ENCODE measurements at places on chromosomes 16 and 17. TPM values are rescaled to one million over a fixed set of nuclear protein-coding genes. Genes with fewer than 3 reads are reported as not detected.
A peak's percentile ranks its signal among the peaks of the same experiment; 100 is the strongest.

- DNase-seq: no peak
- H3K4me1 ChIP-seq: peaks cover under 1% of the 10 kb centered on the region
- no peaks in the 10 kb centered on the region for H3K27me3 ChIP-seq
- no peak overlapping the region for H3K4me3 ChIP-seq
- no peak overlapping the region for H3K27ac ChIP-seq
These were observed 3.8 kb upstream of the RPL23 start for GRCh38 chr17:38857271-38857670.

DNA sequence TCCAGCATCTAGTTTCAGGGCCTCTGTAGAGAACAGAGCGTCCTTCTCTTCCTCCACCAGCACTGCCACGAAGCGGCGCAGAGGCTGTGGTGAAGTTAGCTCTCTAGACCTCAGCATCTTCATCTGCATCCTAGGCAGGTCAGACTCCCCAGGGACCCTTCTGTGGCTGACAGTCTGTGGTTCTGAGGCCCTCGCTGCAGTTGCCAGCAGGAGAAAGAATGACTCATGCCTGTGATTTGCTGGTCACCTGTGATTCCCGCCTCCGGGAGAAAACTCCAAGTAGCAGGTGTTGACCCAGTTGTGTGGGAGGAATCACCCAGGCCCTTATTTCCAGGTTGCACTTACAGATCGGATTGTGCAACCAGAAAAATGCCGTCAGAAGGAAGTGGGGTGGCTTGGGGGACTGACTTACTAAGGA, 117.3 kb upstream of the CACNG5 start:
- H3K27ac ChIP-seq: no peak overlapping the region
- peaks cover 9% of the 10 kb centered on the region for H3K4me1 ChIP-seq
- DNase-seq: no peak
- H3K36me3 ChIP-seq: no peaks in the 10 kb centered on the region

The CYGB gene
- 12.8 TPM for total RNA-seq

The KREMEN2 gene
- not detected for total RNA-seq

GRCh38 chr16:12927591-12927990, 26.2 kb downstream of the SHISA9 start:
- no peak for DNase-seq
- no peak overlapping the region for H3K4me3 ChIP-seq
- no peaks in the 10 kb centered on the region for H3K4me1 ChIP-seq
- H3K27ac ChIP-seq: no peak overlapping the region
- no peaks in the 10 kb centered on the region for H3K36me3 ChIP-seq

DNA sequence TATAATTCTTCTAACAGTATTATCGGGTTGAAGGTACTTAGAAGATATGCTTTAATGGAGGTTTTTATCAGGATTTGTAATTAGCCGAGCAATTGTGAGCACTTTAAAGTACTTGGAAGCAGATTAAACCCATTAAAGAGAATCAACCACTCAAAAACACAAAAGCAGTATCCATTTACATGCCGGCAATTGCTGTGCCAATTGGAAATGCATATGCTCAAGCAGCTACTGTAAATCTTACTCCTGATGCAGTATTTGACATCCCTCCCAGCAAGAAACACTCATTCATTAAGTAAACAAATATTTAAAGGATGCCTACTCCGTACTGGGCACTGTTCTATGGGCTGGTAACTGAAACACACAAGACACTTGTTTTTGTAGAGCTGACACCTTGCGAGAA, 11.4 kb upstream of the CCL1 start:
- H3K27me3 ChIP-seq: no peaks in the 10 kb centered on the region
- no peak for DNase-seq
- no peak overlapping the region for H3K4me3 ChIP-seq
- no peak overlapping the region for H3K27ac ChIP-seq
- H3K36me3 ChIP-seq: no peaks in the 10 kb centered on the region
- H3K4me1 ChIP-seq: no peaks in the 10 kb centered on the region

- H3K27me3 ChIP-seq: no peaks in the 10 kb centered on the region
- no peak overlapping the region for H3K27ac ChIP-seq
- no peaks in the 10 kb centered on the region for H3K36me3 ChIP-seq
- H3K4me1 ChIP-seq: no peaks in the 10 kb centered on the region
- H3K4me3 ChIP-seq: no peak overlapping the region
These were observed 4.1 kb upstream of the PITPNA start for GRCh38 chr17:1566505-1567199.

DNA sequence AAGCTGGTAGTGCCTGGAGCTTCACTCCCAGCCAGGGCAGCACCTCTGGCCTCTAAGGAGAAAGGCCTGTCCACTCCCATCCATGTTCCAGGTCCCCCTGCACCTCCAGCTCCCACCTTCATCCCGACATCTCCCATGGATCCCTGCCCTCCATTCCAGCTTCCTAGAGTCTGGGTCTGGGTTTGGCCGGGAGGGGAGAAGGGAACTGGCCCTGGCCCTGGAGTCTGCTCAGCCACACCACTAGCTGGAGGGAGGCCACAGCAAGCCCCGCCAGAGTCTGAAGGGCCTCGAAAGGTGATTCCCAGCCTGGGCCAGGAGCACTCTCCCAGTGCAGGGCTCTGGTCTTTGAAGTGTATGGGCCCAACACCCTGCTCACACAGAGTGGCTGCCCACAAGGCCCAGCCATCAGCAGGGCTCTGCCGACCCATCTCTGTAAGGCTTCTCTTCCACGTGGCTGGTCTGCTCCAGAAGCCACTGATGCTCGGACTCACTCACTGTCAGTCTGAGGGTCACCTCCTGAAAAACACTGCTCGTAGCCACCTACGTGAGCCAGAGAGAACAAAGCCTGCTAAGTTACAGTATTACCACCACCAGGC, 4.7 kb downstream of the NAT9 start:
- peaks cover 17% of the 10 kb centered on the region for H3K4me1 ChIP-seq
- H3K36me3 ChIP-seq: peaks cover 47% of the 10 kb centered on the region
- H3K27ac ChIP-seq: no peak overlapping the region
- no peak for DNase-seq
- H3K4me3 ChIP-seq: no peak overlapping the region
- no peaks in the 10 kb centered on the region for H3K27me3 ChIP-seq

The KRTAP3-2 gene
- total RNA-seq: not detected

The B3GNT9 gene
- 4.1 TPM for total RNA-seq

GRCh38 chr17:13609941-13610340, 8.2 kb upstream of the HS3ST3A1 start:
- DNase-seq: no peak
- no peak overlapping the region for H3K4me3 ChIP-seq
- no peaks in the 10 kb centered on the region for H3K4me1 ChIP-seq
- H3K36me3 ChIP-seq: no peaks in the 10 kb centered on the region
- no peak overlapping the region for H3K27ac ChIP-seq

DNA sequence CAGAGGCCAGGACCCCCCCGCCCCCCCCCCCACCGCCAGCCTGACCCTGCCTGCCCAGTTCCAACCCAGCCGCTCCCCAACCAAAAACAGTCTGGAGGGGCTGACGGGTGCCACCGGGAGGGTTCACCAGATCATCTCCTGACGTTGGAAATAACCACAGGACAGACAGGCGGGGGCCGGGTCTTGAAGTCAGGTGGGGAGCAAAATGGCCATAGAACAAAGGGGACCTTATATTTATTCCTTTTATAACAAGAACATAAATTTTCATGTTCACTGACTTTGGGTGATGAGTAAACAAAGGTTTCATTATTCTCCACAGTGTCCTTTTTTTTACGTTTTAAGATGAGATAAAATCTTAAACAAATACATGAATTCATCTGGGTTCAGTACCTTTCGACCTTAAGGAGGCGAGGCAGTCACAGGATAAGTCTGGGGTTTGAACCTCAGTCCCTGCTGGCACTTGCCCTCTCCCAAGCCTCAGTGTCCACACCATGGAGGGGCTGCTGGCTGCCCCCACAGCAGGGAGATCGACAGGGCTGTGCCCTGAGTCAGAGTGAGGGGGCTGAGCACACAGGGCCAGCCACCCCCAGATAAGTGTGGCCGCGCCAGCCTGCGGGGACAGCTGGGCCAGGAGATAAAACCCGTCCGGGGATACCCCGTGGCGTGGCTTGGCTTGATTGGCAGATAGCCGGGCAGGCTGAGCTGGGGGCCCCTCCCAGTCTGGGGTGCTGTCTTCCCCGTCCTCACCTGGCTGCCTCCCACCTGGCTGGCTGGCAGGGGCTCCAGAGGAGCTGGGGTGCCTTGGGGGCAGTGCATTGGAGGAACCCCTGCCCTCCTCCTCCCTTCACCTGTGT, 15.0 kb downstream of the SLC7A5 start:
- H3K4me3 ChIP-seq: peak overlapping the region; percentile 69
- no peaks in the 10 kb centered on the region for H3K27me3 ChIP-seq
- peak overlapping the region; percentile 96 for H3K27ac ChIP-seq
- DNase-seq: no peak
- H3K36me3 ChIP-seq: no peaks in the 10 kb centered on the region

The ZNF750 gene
- 6.3 TPM for total RNA-seq

DNA sequence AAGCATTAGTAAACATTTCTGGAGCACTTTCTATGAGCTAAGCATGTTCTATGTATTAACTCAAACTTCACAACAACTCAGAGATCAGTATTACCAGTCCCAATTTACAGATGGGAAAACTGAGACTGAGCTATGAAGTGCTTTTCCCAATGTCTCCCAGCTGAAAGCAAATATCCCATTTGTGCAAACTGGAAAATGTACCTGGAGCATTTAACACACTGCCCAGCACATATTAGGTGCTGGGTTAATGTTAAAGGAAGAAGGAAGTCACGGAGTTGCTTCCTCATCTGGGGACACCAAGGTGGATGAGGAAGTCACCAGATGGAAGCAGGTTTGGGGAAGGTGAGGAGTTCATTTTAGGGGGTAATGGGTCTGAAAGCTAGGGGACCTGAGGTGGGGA, 66.1 kb downstream of the ABCC6 start:
- no peak for DNase-seq
- no peak overlapping the region for H3K4me3 ChIP-seq
- no peaks in the 10 kb centered on the region for H3K27me3 ChIP-seq
- H3K36me3 ChIP-seq: no peaks in the 10 kb centered on the region

DNA sequence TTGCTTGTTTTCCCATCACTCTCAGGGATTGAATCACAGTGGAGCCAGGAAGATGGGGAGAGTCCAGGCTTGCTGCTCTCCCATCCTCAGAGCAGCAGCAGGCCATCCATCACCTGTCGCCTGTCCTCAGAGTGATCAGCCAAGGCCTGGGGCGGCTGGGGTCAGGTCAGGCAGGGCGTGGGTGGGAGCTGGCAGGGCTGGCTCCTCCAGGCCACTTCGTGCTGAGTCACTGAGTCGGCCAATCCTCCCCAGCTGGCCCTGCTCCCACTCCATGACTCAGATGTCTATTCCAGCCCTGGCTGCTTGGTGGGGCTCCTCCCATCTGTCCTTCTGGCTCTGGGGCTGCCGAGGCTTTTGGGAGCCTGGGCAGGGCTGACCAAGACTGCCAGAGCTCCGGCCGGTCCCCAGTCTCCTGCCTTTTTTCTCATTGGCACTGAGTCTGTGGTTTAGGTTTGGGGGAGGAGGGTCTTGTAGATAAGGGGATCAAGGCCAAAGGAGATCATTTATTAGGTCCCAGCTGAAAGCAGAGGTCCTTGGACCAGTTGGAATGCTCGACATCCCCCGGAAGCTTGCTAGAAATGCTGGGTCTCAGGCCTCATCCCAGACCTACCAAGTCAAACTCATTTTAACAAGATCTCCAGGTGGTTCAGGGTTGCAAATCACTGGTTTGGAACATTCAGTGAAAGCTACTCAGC, 72.7 kb downstream of the ABCC1 start:
- peak; percentile 99 for DNase-seq
- peaks cover 45% of the 10 kb centered on the region for H3K4me1 ChIP-seq
- peak overlapping the region; percentile 35 for H3K4me3 ChIP-seq
- H3K27ac ChIP-seq: peak overlapping the region; percentile 84
- H3K36me3 ChIP-seq: peaks cover 32% of the 10 kb centered on the region

The TTYH2 gene
- 8.5 TPM for total RNA-seq

The SMARCD2 gene
- total RNA-seq: 26.9 TPM

DNA sequence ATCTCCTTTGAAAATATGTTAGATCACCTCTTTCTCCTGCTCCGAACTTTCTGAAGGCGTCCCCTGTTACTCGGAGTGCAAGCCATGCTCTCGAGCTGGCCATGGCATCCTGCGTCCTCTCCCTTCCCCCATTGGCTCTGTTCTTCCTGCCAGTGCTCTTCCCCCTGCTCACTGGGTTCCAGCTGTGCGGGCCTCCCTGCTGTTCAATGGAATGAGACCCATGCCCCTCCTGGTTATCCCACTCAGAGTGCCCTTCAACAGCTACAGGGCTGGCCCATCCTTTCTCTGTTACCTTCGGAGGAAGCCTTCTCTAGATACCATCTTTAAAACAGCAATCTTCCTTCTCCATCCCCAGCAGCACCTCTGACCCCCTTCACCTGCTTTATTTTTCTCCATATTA, 504.3 kb downstream of the MAF start:
- H3K4me1 ChIP-seq: no peaks in the 10 kb centered on the region
- H3K4me3 ChIP-seq: no peak overlapping the region
- no peaks in the 10 kb centered on the region for H3K27me3 ChIP-seq
- no peak overlapping the region for H3K27ac ChIP-seq

- no peaks in the 10 kb centered on the region for H3K27me3 ChIP-seq
- no peak overlapping the region for H3K27ac ChIP-seq
- H3K4me1 ChIP-seq: peaks cover 10% of the 10 kb centered on the region
- no peak overlapping the region for H3K4me3 ChIP-seq
These were observed 9.1 kb downstream of the NAGPA start for GRCh38 chr16:5024632-5025031.

The PHKG2 gene
- total RNA-seq: 10.1 TPM

The ZNF624 gene
- 0.86 TPM for total RNA-seq

DNA sequence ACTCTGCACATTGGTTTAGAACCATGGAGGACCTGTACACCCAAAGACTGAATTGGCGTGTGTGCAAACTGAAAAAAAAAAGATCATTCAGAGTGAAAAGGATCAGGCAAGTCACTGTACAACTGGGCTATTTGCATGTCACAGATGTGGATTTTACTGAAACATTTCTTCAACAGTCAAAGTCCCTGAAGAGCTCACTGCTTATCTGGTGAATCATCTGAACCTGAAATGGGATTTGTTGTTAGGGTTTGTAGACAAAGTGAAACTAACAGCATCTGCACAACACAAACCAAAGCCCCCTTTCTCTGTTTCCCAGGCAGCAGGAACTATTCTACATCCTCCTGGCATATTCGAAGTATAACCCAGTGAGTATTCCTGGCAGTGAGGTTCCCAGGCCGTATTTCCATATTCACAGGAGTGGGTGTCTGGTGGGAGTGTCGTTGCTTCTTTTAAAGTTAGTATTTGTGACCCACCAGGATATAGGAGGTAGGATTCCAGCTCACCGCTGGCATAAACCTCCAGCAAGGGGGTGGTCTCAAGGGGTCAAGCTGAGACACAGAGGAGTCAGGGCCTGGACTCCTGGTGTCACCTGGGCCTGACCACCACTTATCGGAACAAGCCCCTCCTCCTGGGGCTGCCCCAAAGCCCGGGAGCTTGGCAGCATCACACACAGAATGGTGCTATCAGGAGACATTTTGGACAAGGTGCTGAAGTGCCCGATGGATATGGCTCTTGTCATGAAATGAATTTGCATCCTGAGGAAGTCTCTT, 80.9 kb downstream of the GOSR1 start:
- H3K27me3 ChIP-seq: no peaks in the 10 kb centered on the region
- H3K36me3 ChIP-seq: no peaks in the 10 kb centered on the region
- H3K27ac ChIP-seq: no peak overlapping the region
- DNase-seq: no peak
- no peaks in the 10 kb centered on the region for H3K4me1 ChIP-seq

The TNFRSF17 gene
- total RNA-seq: not detected
